ENCODE measurements at places on chromosomes 7 and 10. TPM values are rescaled to one million over a fixed set of nuclear protein-coding genes. Genes with fewer than 3 reads are reported as not detected.

DNA sequence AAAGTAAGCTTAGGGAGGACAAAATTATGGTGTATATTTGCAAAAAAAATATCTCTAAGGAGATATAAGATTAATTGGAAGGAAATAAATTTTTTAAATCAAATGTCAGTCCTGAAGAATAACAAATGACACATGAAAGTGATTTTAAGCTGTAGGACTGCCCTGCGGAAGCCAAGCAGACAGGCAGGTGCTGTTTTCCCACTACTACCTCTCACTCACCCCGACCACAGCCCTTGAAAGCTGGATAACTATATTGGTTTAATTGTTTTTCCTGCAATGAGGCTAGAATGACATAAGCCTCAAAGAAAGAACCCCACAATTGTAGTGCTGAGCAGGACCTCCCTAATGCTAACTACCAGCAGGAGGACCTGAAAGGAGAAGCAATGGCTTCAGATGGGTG lies 68.6 kb upstream of the VIPR2 start:
- no peaks in the 10 kb centered on the region for H3K36me3 ChIP-seq
- H3K4me1 ChIP-seq = peaks cover 6% of the 10 kb centered on the region
- no peak overlapping the region for H3K4me3 ChIP-seq

DNA sequence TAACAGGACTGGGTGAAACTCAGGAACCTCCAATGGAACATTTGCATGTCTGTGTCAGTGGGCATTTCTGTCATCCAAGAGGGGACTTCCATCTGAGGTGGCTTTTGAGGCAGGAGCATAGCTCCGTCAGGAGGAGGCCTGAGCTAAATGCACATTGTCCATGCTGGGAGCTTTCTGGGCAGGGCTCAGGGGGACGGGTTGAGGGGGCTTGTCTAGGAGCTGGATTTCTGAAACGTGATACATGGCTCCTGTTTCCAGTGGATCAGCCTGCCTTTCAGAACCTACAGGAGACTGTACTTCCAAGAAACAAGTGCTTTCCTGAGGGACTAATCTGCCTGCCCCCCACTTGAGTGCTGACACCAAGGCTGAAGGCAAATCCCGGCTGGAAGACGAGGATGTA lies 40.5 kb upstream of the GDF10 start:
- no peaks in the 10 kb centered on the region for H3K27me3 ChIP-seq
- H3K27ac ChIP-seq = no peak overlapping the region
- no peak for DNase-seq
- no peak overlapping the region for H3K4me3 ChIP-seq

DNA sequence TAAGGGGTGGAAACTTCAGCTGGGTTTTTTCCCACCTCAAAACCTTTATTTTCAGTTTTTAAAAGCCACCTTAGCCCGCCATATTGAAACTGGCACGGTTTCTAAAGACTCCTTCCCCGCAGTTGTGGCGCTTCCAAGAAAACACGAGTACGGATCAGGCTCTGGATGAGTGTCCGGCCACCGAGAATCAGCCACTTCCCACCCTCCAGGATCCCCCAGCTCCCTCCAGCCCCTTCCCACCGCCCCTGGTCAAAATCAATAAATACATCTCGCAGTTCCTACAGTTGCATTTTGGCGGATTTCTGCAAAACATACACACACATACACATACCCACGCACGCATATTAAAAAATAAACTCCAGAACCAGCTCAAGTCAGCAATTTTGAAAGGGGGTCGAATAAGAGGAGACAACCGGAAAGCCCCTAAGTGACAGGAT lies 1.1 kb downstream of the SFMBT2 start:
- no peaks in the 10 kb centered on the region for H3K36me3 ChIP-seq
- peak overlapping the region; percentile 78 for H3K27ac ChIP-seq
- peak; percentile 35 for DNase-seq
- H3K27me3 ChIP-seq = no peaks in the 10 kb centered on the region
- peaks cover 20% of the 10 kb centered on the region for H3K4me1 ChIP-seq
- peak overlapping the region; percentile 57 for H3K4me3 ChIP-seq

GRCh38 chr10:63197344-63198092 lies 64.4 kb downstream of the NRBF2 start:
- peak overlapping the region; percentile 41 for H3K27ac ChIP-seq
- H3K4me1 ChIP-seq = peaks cover 7% of the 10 kb centered on the region
- H3K4me3 ChIP-seq = no peak overlapping the region
- no peak for DNase-seq
- H3K27me3 ChIP-seq = no peaks in the 10 kb centered on the region

GRCh38 chr7:77328669-77329068 lies 87.5 kb downstream of the GSAP start:
- no peak overlapping the region for H3K4me3 ChIP-seq
- no peaks in the 10 kb centered on the region for H3K36me3 ChIP-seq
- H3K27ac ChIP-seq = peak overlapping the region; percentile 46
- no peaks in the 10 kb centered on the region for H3K27me3 ChIP-seq

GRCh38 chr7:137932881-137933269 lies 69.0 kb downstream of the CREB3L2 start:
- H3K27me3 ChIP-seq = no peaks in the 10 kb centered on the region
- no peaks in the 10 kb centered on the region for H3K36me3 ChIP-seq
- H3K4me1 ChIP-seq = peaks cover 27% of the 10 kb centered on the region
- H3K4me3 ChIP-seq = no peak overlapping the region
- H3K27ac ChIP-seq = peak overlapping the region; percentile 59
- DNase-seq = no peak

- H3K27me3 ChIP-seq = no peaks in the 10 kb centered on the region
- DNase-seq = no peak
- no peaks in the 10 kb centered on the region for H3K4me1 ChIP-seq
- H3K27ac ChIP-seq = no peak overlapping the region
These were observed 120.4 kb downstream of the PKD1L1 start for GRCh38 chr7:47827871-47828270.

GRCh38 chr7:134660242-134660785 lies 13.7 kb downstream of the BPGM start:
- H3K4me1 ChIP-seq = no peaks in the 10 kb centered on the region
- H3K4me3 ChIP-seq = no peak overlapping the region
- DNase-seq = no peak
- no peak overlapping the region for H3K27ac ChIP-seq

GRCh38 chr10:48931188-48931587 lies 8.5 kb downstream of the LRRC18 start:
- H3K36me3 ChIP-seq = no peaks in the 10 kb centered on the region
- no peak overlapping the region for H3K4me3 ChIP-seq
- H3K27ac ChIP-seq = no peak overlapping the region
- no peaks in the 10 kb centered on the region for H3K4me1 ChIP-seq

DNA sequence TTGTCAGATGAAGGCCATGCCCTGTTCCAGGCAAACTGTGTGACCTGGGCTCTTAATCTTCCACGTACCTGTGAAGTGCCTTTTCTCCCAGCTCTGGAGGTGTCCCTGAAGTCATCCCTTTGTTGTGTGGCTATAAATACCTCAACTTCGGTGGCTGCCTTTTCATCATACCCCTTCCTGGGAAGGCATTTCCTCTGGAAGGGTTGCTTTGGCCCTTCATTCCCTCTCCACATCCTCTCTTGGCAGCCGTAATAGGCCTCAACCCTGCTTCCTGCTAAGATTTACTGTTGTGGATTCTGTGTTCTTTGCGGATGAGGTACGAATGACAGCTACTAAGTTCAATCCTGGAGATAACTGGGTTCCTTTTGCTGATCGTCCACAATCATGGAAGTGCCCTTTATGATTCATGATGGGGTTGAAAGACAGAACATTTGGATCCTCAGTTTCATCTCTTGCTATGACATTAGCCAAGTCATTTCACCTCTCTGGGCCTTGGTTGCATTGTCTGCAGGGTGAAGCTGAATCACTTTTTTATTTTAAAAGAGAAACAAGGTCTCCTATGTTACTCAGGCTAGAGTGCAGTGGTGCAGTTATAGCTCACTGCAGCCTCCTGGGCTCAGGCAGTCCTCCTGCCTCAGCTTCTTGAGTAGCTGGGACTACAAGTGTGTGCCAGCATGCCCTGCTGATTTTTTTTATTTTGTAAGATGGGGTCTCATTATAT lies 23.6 kb downstream of the FKBP6 start:
- H3K4me3 ChIP-seq = no peak overlapping the region
- DNase-seq = no peak
- H3K4me1 ChIP-seq = no peaks in the 10 kb centered on the region
- no peaks in the 10 kb centered on the region for H3K27me3 ChIP-seq

- H3K27ac ChIP-seq = no peak overlapping the region
- H3K36me3 ChIP-seq = no peaks in the 10 kb centered on the region
These were observed 6.5 kb downstream of the ASB13 start for GRCh38 chr10:5659702-5660528.

GRCh38 chr10:97220355-97220754 lies 34.6 kb upstream of the SLIT1 start:
- no peaks in the 10 kb centered on the region for H3K36me3 ChIP-seq
- H3K27ac ChIP-seq = no peak overlapping the region
- H3K4me3 ChIP-seq = no peak overlapping the region
- H3K27me3 ChIP-seq = no peaks in the 10 kb centered on the region
- no peaks in the 10 kb centered on the region for H3K4me1 ChIP-seq

DNA sequence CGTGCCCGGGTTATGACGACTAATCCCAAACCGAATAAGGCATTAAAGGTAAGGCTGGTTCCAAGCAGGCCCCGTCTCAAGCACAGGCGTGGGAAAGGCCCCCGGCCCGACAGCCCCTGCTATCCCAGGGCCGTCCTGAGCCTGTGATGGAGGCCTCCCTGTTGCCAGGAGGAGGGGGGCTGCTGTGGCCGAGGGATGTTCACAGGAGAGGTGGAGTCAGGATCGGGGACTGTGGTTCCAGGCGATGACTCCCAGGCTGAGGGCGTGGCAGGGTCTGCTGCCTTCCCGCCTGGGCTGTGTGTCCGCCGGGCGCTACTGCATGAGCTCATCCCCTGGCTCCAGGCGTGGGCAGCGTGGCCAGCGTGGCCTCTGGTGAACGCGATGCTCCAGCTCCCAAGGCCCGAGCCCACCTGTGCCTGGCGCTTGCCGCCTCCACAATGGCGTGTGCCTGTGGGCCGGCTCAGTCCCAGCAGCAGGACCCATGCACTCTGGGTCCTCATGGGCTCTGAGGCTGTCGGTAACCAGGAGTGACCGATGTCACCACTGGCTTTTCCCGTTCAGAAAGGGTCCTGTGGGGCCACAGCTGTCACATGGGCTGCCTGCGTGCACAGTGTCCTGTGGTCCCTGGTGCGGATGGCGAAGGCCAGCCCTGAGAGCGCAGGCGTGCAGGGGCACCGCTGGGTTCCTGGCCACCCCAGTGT lies 8.8 kb downstream of the MAFK start:
- H3K4me1 ChIP-seq = peaks cover 13% of the 10 kb centered on the region
- peak; percentile 21 for DNase-seq
- H3K36me3 ChIP-seq = no peaks in the 10 kb centered on the region
- H3K27ac ChIP-seq = peak overlapping the region; percentile 66

DNA sequence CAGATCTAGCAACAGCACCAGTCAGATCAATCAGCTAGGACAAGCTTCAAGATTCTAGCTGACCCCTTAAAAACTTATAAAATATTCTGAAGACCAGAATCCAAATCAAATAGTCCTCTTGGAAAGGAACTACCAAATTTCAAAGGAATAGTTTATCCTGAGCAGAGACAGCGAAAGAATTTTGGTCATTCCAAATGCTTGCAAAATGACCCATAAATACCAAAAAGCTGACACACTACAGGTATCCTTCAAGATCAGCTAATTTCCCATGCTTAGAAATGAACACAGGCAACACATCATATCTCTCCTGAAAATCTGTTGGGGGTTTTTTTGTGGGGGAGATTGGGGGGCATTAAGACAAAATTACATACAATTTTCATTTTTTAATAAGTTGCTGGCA lies 78.8 kb downstream of the PDSS1 start:
- H3K4me1 ChIP-seq = peaks cover 2% of the 10 kb centered on the region
- H3K27me3 ChIP-seq = no peaks in the 10 kb centered on the region
- H3K27ac ChIP-seq = no peak overlapping the region
- no peak overlapping the region for H3K4me3 ChIP-seq
- DNase-seq = no peak

GRCh38 chr10:87761892-87762291 lies 56.1 kb downstream of the ATAD1 start:
- H3K27me3 ChIP-seq = no peaks in the 10 kb centered on the region
- H3K27ac ChIP-seq = no peak overlapping the region
- no peak overlapping the region for H3K4me3 ChIP-seq

DNA sequence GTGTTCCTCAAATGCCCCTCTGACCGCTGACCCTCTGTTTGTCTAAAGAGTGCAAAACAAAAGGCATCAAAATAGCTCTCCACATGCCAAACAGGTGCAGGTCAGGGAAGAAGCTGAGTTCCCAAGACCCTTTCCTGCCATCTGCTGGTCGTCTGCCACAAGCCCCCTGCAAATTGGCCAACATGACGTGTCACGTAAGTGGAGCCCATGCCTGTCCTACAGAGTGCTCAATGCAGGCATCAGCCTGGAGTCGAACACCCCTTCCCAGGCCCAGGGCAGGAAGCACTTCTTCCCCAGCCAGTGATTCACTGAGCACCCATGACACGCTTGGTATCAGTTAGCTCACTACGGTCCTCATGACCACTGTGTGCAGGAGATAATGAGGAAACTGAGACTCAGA lies 14.1 kb downstream of the TMEM72 start:
- no peaks in the 10 kb centered on the region for H3K36me3 ChIP-seq
- no peak overlapping the region for H3K27ac ChIP-seq
- no peak for DNase-seq
- no peaks in the 10 kb centered on the region for H3K27me3 ChIP-seq
- H3K4me3 ChIP-seq = no peak overlapping the region

DNA sequence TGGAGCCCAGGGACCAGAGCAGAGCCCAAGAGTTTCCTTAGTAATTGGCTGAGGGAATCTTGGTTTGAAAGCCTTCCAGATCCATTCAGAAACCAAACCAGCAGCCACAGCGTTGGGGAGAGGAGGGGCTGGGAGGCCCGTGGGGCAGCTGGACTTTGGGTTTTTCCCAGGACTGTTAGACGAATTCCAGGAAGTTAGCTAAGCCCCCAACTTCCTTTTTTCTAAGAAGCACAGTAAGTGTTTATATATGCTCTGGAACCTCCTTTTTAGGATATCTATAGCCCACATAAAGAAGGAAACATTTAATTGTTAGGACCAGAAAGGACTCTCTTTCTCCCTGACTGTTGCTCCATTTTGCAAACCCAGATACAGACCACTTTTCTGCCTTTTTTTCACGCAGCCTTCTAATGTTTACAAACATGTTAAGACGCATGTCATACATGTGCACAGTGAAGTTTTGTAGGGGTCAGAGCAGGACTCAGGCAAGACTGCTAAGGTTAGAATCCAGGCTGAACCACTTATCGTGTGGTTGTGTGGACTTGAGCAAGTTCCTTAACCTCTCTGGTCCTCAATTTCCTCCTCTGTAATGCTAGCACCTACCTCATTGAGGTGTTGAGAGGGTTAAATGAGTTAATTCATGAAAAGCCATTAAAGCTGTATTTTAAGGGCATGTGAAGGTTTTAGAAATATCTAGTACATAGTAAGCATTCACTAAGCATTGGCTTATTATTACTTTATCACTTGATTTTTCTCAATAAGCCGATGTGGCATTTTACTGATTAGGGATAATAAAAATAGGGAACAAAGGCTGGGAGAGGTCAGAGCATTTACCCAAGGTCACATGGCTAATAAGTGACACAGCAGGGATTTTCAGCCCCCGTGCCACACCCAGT lies 42.4 kb downstream of the TBATA start:
- no peak for DNase-seq
- peaks cover 5% of the 10 kb centered on the region for H3K4me1 ChIP-seq

Gene CDNF
- 6.0 TPM for total RNA-seq

Gene IPMK
- total RNA-seq = 2.8 TPM

Gene CRYGN
- total RNA-seq = not detected

Gene OR6V1
- not detected for total RNA-seq

Gene LIPF
- not detected for total RNA-seq

Gene ACSL5
- 21.7 TPM for total RNA-seq

Gene NODAL
- total RNA-seq = not detected

Gene EFCAB10
- 0.69 TPM for total RNA-seq

Measured in ovary (tissue), 10 donors.